ENCODE measurements at places on chromosomes 2 and 18. TPM values are rescaled to one million over a fixed set of nuclear protein-coding genes. Genes with fewer than 3 reads are reported as not detected.

Gene TCF23
- total RNA-seq: not detected

Gene IL36A
- not detected for total RNA-seq

Gene GPR35
- not detected for total RNA-seq

Gene G6PC2
- total RNA-seq: not detected

Gene NBAS
- 43.7 TPM for total RNA-seq

Gene ST8SIA3
- total RNA-seq: 1.5 TPM

Gene CD226
- total RNA-seq: not detected

Gene SLC11A1
- not detected for total RNA-seq

Gene C2orf15
- 5.7 TPM for total RNA-seq

Gene ZBTB7C
- total RNA-seq: 0.38 TPM

Gene IMMT
- total RNA-seq: 106 TPM

Gene KCTD18
- 4.6 TPM for total RNA-seq

Gene STARD6
- not detected for total RNA-seq

Gene LOXHD1
- total RNA-seq: 0.07 TPM

Gene MAP3K19
- total RNA-seq: not detected

Gene FSHR
- total RNA-seq: not detected

Gene CFC1
- 0.52 TPM for total RNA-seq

Gene PLA2R1
- 0.89 TPM for total RNA-seq

Gene LYPD6
- total RNA-seq: 3.0 TPM

All from H7 (cell line).